ENCODE measurements at places on chromosomes 3 and 15. TPM values are rescaled to one million over a fixed set of nuclear protein-coding genes. Genes with fewer than 3 reads are reported as not detected.

The SERP1 gene
- 119 TPM for polyA plus RNA-seq

DNA sequence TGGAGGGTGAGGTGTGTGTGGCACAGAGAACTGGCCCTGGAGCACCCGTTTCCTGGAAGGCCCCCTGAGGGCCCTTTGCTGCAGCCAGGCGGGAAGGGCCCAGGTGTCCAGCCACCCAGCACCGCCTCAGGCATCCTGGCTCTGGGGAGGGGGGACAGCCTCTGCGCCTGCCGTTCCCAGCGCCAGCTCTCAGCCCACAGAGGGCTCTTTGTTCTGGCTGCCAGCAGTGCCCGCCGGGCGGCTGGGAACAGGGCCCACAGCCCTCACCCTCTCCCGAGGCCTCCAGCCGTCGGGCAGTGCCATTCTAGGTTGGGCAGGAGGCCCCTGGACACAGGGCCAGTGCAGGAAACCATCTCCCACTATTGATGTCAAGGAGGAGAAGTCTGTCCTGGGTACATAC lies 8.3 kb downstream of the SLC38A3 start:
- no peak for DNase-seq

GRCh38 chr3:153315781-153316180 lies 153.8 kb downstream of the RAP2B start:
- DNase-seq, result no peak

GRCh38 chr15:76503121-76503520 lies 166.5 kb downstream of the ISL2 start:
- no peak for DNase-seq

DNA sequence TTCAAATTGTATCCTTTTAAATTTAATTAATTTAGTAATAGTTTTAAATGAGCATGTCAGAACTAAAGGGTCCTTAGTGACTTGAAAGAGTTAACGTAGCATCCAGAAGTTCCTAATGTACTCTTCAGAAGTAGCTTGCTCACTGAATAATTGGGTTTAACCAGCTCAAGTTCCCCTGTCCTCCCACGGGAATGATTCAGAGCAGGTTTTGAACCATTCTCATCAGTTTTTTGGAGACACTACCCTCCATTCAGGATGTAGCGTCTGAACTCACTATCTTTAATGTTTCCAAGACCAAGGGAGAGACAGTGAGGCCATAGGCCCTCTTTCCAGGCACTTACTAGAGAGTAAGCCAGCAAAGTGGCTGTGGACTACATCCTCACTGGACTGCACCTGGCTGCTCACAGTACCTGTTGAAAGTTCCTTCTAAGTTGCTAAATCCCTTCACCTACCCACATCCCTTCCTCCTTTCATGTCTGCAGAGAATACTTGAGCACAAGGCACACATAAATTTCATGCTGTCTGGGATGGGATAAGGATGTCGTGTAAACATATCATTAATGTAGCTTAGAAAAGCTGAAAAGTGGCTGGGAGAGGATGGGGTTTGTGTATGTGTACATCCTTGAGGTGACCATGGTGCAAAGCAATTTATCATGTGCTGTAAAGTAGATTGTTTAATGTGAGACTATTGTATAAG lies 146.3 kb downstream of the PLCL2 start:
- DNase-seq, result no peak
